ENCODE measurements at places on chromosomes 5 and 9.

DNA sequence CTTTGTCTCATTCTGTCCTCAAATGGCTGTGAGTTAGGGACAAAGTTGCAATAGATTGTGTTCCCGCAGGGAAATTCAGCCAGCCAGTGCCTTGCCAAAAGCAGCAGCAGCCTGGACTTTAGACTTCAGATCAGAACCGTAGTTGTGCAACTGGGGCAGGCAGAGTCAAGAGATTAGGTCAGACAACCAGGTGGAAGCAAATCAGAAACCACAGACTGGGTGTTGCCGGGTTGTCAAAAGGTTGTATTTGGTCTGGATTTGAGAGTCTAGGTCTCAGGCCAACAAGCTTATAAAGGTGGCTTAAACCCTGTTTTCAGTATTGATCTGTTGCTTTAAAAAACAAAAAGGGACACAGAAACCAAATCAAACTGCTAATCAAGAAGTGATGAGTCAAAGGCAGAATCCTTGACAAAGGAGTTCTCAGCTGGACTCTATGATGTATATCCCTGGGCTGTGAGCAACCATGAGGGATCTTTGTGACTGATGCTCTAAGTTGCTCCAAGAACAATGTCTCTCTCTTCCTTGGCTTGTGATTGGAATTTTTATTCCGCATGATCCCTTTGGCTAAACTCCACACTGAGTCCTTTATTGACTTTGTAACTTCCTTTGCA, 20.9 kb downstream of the RFK start:
- peak; percentile 83 for DNase-seq

GRCh38 chr9:31030741-31031202, 1353.7 kb upstream of the ACO1 start:
- DNase-seq = peak; percentile 6

- DNase-seq = peak; percentile 17
Measured at GRCh38 chr9:26723486-26723885, 169.1 kb downstream of the CAAP1 start.

DNA sequence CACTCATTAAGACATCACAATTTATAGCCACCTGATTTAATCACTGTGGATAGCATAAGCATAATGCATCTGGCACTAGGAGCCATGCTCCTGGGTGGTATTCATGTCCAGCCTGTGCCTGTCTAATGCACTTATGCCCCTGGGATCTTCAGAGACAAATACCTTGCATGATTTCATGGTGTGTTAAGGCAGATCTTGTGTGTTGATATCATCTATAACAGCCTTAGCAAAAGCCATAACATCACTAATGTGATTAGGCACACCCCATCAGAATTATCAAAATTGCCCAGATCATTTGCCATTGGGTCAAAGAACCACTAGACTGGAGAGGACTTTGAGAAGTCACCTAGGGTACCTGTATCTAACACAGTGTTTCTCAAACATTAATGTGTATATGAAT, 43.7 kb upstream of the SELENOP start:
- no peak for DNase-seq

DNA sequence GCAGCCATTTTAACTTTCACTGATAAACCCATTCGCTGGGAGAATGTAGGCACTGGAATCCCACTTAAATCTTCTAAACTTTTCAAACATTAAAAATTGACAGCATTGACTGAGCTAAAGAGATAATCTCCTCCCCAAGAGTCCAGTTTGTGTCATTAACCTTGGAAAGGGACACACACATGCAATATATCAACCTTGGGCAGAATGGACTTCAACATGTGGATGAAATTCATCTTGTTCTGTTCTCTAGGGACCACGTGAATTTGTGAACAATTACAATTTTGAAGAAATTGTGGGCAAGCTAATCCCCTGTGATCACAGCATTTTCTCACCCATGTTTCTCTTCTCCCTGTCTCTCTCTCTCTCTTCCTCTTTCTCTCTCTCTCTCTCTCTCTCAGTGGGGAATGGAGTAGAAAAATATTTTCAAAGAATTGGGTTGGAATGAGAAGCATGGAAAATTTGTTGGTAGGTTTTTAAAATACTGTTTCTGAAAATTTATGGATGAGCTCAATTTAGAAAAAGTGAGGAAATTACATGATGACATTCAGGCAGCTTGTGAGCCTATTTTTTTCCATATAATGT, 553.7 kb downstream of the EBF1 start:
- no peak for DNase-seq

- DNase-seq = no peak
Measured at GRCh38 chr5:176921714-176922113, 22.6 kb upstream of the HK3 start.

GRCh38 chr9:94821098-94821887, 94.8 kb downstream of the AOPEP start:
- DNase-seq = no peak
